ENCODE measurements at places on chromosomes 7 and 10. TPM values are rescaled to one million over a fixed set of nuclear protein-coding genes. Genes with fewer than 3 reads are reported as not detected.

The INMT gene
- total RNA-seq = 0.33 TPM

The TMEM213 gene
- 0.18 TPM for total RNA-seq

The HSPA12A gene
- total RNA-seq = not detected

The PARP12 gene
- total RNA-seq = 37.0 TPM

Measured in activated naive CD4-positive, alpha-beta T cell treated with anti-CD3 and anti-CD28 coated beads, Interleukin-2, amount 50 U/mL, for 72 hours (primary cell).